ENCODE measurements at places on chromosomes 4 and X. TPM values are rescaled to one million over a fixed set of nuclear protein-coding genes. Genes with fewer than 3 reads are reported as not detected.

DNA sequence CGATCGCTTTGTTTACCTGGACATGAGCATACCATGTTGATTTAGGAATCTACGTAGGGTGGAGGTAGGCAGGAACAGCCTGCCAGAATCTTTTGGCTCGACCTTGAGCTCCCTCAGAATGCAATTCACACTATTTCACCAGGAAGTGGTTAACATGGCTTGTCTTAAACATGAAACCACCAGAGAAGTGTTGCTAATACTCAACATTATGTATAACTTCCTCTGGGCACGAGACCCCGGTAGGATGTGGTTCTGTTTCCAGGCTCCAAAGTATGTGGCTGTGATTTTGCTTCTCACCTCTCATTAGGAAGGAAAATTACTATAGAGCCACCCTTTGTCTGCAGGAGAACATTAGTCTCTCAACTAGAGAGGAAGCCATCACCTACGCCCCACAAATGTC, 59.0 kb upstream of the VCX3B start:
- DNase-seq, result no peak

- no peak for DNase-seq
These were observed 45.6 kb downstream of the SLIT2 start for GRCh38 chr4:20297261-20297660.

GRCh38 chr4:72843466-72843865, 226.1 kb downstream of the COX18 start:
- DNase-seq, result no peak

GRCh38 chr4:19941434-19941833, 310.3 kb upstream of the SLIT2 start:
- DNase-seq, result no peak

- DNase-seq, result peak; percentile 17
These were observed 11.3 kb upstream of the COX18 start for GRCh38 chr4:73080789-73081188.

DNA sequence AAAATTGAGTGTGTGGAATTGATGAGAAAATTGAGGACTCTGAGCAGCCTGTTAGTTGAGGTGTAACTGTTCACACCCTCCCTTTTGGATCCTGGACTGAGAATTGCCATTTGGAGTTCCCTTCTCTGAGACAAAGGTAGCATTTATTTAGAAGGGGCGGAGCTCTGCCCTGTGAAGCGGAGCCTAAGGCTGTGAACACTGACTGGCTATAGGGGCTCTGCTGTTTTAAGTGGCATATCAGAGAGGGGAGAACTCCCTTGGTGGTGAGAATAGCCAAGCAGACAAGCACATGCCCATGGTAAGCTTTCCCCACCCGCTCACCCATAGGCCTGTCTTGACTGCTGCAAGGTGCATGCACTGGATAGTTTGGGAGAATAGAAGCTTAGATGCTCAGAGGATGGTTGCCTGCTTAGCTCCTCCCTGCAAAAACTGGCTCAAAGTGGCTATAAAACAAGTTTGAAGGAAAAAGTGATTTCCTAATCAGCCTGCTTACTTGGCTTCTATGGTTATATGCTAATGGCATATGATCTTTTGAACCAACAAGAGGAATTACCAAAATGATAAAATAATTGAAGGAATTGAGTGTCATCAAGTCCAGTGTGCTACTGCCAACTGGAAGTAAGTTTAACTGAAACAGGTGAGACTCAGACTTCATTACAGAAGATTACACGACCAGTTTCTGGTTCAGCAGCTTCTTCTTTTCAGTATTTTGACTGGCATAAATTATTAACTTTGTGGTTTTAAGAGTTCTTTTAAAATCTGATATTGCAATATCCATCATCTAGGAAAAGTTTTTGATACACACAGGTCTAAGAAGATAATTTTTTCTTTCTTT, 108.4 kb downstream of the AFF1 start:
- no peak for DNase-seq

GRCh38 chr4:124427095-124427767, 285.3 kb downstream of the ANKRD50 start:
- no peak for DNase-seq

Gene HS3ST1
- total RNA-seq, result 2.4 TPM

- DNase-seq, result no peak
These were observed 100.4 kb downstream of the ITM2A start for GRCh38 chrX:79266702-79267101.

DNA sequence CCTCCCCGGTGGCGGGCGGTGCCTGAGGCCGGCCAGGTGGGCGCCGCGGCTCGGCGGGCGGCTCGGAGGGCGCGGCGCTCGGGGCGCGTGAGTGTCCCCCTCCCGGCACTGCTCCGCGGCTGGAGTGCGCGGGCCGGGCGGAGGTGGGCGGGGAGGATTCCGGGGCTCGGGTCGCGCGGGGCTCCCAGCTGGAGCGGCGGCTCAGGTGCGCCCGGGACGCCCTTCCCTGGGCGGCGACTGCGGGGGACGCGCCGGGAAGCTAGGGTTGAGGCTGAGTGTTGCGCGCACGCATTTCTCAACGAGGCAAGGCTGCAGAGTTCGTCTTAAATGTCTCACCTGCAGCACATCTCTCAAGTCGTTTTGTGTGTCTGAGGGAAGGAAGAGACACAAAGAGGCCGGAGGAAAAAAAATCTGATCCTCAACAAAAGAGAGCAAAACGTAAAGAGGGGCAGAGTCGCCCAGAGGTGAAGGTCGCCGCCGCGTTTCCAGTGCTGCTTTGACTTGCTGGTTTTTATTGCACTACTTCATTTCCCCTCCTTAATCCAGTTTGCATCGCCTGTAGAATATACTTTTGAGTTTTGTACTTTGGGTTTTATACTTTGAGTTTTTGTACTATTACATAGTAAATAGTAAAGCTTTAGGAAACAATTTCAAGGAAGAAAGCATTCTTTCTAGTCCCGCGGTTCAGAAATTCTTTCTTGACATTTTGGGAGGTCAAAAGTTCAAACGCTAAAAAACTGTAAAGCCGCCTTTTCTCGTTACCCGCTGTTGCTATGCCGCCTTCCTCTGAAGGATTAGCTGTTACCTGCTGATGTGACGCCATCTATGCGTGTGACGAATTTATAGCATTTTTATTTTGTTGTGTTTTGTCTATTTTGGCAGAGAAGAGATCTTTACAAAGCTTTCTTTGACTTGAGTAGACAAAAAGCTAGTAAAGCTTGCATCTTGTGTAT, 106.5 kb upstream of the STOX2 start:
- peak; percentile 37 for DNase-seq

GRCh38 chr4:110793381-110793801, 170.5 kb upstream of the PITX2 start:
- DNase-seq, result peak; percentile 94

DNA sequence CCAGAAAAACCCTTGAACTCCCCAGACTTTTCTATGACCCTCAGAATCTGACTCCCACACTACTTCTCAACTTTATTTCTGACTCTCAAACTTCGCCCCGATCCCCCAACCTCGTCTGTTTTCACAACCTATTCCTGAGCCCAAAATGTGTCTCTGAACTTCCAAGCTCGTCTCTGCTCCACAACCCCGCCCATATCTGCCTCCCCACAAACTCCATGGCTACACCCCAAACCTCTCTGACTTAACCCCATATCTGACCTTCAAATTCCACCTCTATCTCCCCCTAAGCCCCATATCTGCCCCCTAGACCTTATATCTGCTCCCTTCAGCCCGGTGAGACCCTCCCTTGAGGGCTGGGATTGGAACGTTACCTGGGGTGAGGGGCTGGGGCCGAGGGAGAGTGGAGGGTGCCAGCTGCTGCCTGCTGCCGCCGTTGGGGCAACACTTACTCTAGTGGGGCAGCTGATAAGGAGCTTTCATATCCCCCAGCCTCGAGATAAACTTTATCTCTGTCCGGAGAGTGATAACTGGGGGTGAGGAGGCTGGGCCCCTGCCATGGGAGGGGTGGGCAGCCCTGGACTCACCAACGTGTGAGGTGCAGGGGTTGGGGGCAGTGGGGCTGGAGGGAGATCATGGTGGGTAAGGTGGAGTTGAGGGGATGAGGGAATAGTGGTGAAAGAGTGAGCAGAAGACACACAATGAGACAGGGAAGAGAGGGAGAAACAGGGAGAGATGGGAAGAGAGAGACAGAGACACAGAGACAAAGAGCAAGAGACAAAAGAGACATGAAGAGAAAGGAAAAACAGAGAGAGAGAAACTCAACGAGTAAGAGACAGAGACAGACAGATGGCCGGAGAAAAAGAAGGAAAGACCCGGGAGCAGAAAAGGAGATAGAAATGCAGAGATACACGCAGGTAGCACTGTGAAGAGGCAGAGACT, 1.4 kb downstream of the GATA1 start:
- DNase-seq, result no peak

Gene DDIT4L
- total RNA-seq, result 2.2 TPM

Data from umbilical cord (tissue), 2 donors.